ENCODE measurements at places on chromosomes 1 and 21.

DNA sequence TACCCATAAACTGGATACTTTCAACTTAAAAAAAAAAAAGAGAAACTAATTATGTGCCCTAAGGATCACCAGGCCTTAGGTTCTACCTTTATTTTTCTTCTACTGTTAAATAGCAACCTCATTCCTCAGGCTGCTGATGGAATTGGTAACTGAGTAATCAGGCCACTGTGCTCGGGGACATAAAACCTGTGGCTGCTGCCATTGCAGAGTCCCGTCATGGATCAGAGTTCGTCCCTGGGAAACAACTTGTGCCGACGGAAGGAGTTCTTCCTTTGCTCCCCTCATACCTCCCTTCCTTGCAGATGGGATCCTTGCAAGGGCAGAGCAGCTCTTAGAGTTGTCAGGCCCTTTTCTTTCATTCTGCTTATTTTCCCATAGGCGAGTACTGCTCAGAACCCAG is 123.6 kb downstream of the PBX1 start:
- no peak for DNase-seq

DNA sequence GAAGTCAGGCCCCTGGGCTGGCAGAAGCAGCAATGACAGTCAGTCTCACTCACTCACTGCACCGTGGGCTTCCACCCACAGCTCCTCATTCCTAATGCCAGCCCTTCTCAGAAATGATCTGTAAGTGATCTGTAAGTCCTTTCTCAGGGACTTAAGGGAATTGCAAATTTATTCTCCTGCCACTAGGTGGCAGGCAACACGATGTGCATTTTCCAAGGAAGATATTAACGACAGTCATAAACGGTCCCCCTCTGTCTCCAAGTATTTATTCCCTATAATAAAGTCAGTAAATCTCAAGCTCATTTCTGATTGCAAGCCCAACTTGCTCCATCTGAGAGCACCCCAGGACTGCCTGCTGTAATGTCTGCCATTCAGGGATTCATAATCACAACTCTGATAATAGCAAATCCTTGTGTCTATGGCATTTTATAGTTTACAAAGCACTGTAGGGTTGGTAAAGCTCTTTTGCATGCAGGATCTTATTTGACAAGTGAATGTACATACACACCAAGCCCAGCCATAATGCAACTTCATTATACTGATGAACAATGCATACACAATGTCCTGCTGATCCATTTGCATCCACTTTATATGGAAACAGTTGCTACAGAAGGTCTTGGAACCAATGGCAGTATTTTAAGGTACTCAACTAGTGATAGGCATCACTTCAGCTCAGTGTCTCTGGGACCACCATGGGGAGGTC is 380.5 kb upstream of the CAMK1G start:
- no peak for DNase-seq

- no peak for DNase-seq
Measured at GRCh38 chr21:17987382-17988101, 168.4 kb upstream of the C21orf91 start.

- DNase-seq, result no peak
Measured at GRCh38 chr1:246107516-246108277, 399.4 kb downstream of the SMYD3 start.

All from left forelimb (tissue), 1 donor.